Activated T-cell treated with anti-CD3 and anti-CD28 coated beads for 48 hours (primary cell): ENCODE measurements at places on chromosomes 5 and 9.
A peak's percentile ranks its signal among the peaks of the same experiment; 100 is the strongest.

GRCh38 chr5:146273109-146273508 is 65.5 kb upstream of the POU4F3 start:
- DNase-seq, result no peak

GRCh38 chr9:97889941-97890887 is 32.1 kb downstream of the TRMO start:
- DNase-seq, result peak; percentile 44

DNA sequence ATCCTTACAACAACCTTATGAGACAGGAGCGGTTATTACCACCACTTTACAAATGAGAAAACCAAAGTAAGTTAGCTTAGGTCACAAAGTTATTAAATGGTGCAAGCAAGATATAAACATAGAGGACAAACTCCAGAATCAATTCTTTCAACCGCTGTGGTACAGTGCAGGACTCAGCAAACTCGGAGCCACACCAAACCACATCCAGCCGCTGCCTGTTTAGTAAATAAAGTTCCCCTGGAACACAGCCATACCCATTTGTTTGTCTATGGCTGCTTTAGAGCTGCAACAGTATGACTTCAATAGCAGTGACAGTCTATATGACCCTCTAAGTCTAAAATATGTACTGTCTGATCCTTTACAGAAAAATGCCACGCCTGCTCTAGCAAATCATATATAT is 1567.2 kb upstream of the WWC1 start:
- DNase-seq, result no peak

DNA sequence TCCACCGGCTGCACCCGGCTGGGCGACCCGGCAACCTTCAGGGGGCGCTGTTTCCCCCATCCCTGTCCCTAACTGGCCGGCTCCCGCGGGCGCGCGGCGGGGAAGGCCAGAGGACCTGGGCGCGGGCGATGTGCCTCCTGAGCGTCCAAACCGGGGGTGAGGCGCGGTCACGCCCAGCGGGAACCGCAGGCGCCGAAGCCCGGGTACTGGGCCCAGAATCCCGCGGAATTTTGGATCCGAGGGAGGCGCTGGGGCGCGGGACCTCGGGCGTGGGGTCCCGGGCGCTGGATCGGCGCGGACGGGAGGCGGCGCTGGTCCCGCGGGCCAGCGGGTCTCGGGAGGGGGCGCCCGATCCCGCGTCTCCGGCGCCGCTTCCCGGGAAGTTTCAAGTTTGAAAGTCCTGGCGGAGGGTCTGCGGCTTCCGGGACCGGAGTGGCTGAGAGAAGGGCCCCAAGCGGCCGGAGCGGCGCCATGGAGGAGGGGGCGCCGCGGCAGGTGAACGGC is at the start of gene PKN3:
TSS of gene PKN3 (plus strand) at position 59 of the 504 bp plus-strand sequence. CDS start at position 472, 413 bp downstream.
- peak; percentile 91 for DNase-seq

DNA sequence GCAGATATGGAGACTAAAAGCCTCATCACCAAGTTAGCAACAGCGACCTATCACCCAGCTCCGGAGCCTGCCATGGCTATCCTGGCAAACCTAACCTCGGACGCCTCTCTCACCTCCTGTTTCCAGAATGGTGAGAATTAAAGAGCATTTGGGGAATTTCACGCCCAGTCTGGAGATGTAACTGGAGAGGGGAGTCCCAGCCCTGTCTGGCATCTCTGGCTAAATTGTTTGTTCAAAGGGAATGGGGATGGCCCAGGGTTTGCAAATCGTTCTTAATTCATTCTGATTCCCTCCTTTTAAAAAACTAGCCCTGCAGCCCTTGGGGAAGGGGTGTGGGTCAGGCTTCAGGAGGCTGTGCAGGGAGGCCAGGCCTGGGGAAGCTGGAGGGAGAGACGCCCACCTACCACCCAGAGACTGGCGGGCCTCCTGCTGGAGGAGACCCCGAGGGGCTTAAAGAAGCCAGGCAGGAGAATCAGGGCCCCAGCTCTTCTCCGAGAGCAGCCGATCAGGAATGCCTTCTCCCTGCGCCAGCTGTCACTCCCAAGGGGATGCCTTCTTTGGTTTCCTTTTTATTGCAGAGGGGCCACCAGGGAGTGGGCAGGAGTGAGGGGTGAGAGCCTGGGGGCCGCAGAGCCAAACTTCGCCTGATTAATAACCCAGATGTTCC is 964 bp upstream of the COL5A1 start:
- no peak for DNase-seq

- no peak for DNase-seq
These were observed 10.2 kb upstream of the LCP2 start for GRCh38 chr5:170307575-170308465.

- no peak for DNase-seq
These were observed 49.9 kb downstream of the ZSWIM6 start for GRCh38 chr5:61381968-61382367.

DNA sequence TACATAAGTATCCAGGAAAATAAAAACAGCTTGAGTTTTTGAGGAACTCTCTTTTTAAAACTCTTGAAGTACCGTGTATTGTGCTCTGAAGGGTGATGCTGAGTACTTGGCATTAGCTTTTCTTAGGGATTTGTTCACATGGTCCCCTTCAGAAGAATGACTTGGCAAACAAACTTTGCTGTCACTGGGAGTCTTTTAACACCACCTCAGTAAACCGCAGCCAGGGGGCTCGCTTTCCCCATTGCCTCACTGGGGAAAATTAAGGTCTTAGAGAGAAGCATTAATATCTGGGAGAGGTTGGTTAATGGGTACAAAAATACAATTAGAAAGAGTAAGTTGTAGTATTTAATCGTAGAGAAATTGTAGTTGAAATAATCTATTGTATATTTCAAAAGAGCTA is 105.9 kb upstream of the DAP start:
- no peak for DNase-seq

GRCh38 chr5:15008476-15008875 is 136.9 kb upstream of the ANKH start:
- no peak for DNase-seq

GRCh38 chr9:20702570-20702969 is 18.5 kb downstream of the FOCAD start:
- DNase-seq, result no peak

- no peak for DNase-seq
These were observed 56.2 kb downstream of the CNTLN start for GRCh38 chr9:17191082-17191481.

GRCh38 chr5:173901705-173902104 is 13.6 kb downstream of the CPEB4 start:
- no peak for DNase-seq

DNA sequence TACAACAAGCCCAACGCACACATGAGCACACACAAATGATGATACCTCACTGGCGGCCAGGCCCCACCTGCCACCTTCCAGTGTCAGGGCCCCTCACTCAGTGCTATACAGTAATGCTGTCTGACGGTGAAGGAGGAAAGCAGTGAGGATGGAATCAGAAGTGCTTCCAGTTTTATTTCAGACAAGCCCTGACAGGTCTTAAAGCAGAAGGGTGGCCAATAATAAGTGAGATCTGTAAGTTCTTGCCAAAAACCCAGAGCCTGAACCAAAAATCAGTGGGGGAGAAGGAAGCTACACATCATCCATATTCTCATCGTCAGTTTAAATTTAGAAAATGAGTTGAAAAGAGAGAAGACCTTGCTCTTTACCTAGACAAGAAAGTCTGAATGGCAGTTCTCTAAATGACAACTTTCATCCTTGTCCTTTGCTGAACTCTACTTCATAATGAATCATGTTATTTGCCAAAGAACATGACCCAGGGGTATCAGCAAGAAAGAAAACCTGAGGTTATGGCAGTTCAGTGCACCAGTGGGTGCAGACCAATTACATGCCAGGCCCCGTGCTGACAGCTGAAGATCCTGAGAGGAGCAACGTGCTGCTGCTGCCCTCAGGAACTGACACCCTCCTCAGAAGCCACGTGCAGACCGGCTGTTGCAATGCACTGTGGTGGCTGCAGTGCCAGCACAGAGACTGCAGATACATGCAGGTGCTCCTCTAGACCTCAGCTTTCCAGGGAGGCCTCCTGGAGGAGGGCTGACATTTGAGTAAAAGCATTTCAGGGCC is 118.7 kb downstream of the DROSHA start:
- no peak for DNase-seq

DNA sequence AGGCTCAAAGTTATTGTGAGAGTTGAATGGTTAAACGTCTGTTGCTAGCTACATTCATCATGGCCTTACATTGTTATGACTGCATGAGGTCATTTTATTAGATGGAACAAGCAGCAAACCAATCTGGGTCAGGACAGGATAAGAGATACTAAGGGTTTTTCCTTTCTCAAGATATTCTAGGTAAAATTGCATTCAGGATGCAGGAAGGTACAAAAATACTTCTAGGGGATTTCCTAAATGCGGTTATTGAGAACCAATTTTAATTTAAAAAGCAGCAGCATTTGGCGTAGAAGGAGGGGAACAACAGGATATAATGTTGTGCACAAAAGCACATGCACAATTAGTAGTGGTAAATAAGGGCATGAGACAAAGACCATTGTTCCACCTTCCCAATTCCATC is 39.2 kb upstream of the LURAP1L start:
- no peak for DNase-seq

DNA sequence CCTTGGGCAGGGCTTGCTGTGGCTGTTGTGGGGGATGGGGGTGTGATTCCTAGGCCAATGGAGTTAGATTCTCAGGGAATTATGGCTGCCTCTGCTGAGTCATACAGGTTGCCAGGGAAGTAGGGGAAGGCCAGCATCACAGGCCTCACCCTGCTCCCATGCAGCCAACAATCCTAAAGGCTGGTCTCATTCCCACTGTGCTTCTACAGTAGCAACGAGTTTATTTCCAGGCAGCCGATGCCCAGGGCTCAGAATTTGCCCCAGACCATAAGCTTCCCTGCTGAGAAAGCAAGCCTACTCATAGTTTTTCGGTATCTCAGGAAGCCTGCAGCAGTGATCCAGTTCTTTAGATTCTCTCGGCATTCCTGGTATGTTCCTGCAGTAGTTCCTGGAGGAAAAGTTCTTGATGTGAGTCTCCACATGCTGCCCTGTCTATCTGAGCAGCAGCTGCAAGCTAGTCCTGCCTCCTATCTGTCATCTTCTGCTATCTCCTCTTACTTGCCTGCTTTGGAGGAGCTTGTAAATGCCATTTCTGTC is 59.3 kb upstream of the SELENOP start:
- no peak for DNase-seq

DNA sequence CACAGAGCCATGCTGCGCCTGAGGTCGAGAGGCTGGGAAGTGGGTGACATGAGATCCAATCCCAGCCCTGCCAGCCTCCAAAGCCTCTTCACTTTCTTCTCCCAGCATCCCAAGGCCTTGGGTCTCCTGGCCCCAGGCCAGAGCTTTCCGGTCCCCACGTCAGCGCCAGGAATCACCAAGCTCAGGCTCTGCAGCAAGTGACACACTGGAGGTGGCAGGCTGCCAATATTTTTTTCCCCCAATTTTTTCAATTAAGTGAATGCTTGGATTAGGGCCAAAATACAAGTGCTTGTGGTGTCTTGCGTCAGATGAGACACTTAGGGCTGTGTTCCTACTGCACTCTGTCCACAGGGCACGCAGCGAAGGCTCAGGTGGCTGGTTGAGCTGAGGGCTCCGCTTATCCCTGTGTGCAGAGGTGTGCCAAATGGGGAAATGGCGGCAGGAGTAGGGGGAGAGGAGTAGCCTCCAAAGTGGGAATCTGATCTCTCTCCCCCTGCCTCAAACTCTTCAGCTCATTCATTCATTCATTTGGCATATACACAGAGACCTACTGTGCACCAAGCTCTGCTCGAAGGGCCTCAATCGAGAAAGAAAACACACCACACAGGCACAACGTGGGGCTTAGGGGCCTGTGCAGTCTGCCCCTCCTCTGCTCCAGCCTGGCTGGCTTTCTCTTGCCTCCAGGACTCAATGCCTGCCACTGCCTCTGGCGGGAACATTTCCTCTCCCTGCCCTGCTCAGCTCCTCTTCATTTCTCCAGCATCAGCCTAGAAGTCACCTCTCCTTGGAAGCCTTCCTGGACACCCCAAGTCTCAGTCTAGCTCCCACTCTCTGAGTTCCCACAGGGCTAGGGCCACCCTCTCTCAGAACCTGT is 16.6 kb downstream of the SH3PXD2B start:
- DNase-seq, result no peak

DNA sequence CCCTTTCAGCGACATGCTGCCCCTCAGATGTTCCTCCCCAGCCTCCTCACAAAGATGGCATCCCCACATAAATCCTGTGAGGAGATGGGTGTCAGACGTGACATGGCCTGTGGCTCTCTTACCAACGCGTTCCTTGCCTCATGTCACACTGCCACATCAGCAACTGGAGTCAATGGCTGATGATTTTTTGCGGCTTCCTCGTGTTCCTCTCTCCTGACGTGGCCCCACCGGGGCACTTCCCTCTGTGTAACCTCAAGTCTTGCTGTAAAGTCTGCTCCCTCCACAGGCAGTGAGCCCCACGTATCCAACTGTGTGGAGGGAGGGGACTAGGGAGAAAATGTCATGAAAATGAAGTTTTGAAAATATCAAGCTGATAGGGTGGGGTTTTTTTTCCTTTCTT is 53.2 kb upstream of the SHISAL2B start:
- no peak for DNase-seq

- no peak for DNase-seq
These were observed 26.2 kb upstream of the SMU1 start for GRCh38 chr9:33102551-33103210.

- no peak for DNase-seq
These were observed 50.3 kb downstream of the MTAP start for GRCh38 chr9:21852754-21853153.

GRCh38 chr5:135106610-135107471 is 72.8 kb upstream of the PITX1 start:
- no peak for DNase-seq

DNA sequence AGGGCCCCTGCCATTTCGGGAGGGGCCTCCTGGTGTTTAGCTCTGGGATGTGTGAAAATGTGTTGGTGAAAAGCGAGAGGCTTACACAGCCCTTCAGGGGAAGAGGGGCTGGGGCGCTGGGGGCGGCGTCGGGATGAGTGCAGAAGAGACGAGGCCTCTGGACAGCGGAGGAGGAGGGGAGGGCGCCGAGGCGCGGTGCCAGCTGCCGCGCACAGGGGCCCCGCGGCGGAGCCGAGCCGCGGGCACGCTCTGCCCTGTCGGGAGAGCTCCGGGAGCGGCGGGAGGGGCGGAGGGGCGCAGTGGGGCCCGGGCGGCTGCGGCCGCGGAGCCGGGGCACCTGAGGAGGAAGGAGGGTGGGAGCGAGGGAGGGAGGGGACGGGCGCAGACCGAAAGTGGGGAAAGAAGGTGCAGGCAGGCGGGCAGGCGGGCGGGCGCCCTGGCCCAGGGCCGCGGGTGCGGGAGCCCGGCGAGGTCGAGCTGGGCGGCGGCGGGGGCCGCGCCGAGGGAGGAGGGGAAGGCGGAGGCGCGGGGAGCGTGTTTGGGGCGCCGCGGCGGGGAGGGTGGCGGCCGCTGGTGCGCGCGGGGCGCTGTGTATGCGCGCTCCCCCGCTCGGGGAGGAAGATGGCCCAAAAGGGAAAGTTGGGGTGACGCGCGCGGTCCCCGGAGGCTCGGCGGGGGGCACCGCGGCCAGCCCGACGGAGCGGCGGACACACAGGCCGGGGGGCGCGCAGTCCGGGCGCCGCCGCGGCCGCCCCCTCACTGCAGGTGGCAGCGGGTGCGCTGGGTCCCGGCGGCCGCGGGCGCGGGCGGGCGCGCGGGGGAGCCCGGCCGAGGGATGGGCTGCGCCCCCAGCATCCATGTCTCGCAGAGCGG is at the start of gene PDE8B:
TSS of gene PDE8B (plus strand) at position 590 of the 873 bp plus-strand sequence. CDS start at position 836, 246 bp downstream.
- peak; percentile 9 for DNase-seq

- DNase-seq, result no peak
These were observed 119.6 kb upstream of the TLX3 start for GRCh38 chr5:171189442-171189841.

- no peak for DNase-seq
These were observed 445.7 kb upstream of the TRPC7 start for GRCh38 chr5:136811086-136811485.
